ENCODE measurements at places on chromosomes 12 and 14.

DNA sequence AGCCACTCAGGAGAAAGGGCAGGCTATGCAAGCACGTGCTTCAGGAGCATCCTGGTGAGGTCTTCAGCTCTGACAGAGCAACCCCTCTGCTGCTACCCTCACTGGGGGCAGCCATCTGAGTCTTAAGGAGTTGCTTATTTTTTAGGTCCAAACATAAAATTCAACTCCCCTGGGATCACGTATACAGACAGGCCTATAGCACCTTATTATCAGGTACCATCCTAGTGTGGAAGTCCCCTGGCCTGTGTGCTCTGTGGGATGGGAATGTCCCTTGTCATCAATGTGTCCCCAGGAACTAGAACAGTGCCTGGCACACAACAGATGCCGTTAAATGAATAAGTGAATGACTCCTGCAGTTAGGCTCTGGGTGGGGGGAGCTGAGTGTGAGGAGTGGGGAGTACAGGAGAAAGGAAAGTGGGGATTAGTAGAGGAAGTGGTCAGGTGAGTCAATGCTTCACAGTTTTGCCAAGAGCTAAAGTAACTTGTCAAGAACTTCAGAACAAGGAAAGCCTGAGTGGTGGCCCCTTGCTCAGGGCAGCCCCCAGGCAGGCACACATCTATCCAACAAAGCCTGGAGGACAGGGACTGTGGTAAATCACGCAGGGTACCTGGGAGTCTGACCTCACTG, 33.5 kb downstream of the DAD1 start:
- DNase-seq: no peak

DNA sequence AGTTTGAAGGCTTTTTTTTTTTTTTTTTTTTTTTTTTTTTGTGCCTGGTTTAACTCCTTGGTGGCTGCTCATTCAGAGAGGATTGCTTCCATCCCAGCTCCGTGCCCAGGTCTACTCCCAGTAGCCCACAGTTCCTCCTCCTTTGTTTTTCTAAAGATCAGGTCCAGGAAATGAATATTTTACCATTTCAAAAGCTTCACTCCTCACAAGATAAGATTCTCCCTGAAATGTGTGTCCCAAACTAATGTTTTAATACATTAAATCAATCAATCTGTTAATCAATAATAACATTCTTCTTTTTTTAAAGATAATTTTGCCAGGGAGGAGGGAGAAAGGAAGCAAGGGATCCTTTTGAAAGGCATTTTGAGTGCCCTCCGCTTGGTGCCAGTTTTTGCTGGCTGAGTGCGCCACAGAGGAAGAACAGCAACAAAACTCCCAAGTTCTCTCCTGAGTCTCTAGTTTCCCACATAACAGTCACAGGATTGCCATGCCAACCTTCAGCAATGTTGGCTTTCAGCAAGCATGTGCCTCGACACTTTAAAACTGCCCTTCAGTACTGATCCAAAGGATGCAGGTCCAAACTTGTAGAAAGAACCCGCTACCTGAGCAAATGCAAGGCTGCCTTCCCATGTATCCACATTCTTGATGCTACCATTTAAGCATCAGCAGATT, 99.2 kb downstream of the RMST start:
- DNase-seq: no peak

GRCh38 chr12:95986635-95987570, 9.2 kb downstream of the HAL start:
- no peak for DNase-seq

DNA sequence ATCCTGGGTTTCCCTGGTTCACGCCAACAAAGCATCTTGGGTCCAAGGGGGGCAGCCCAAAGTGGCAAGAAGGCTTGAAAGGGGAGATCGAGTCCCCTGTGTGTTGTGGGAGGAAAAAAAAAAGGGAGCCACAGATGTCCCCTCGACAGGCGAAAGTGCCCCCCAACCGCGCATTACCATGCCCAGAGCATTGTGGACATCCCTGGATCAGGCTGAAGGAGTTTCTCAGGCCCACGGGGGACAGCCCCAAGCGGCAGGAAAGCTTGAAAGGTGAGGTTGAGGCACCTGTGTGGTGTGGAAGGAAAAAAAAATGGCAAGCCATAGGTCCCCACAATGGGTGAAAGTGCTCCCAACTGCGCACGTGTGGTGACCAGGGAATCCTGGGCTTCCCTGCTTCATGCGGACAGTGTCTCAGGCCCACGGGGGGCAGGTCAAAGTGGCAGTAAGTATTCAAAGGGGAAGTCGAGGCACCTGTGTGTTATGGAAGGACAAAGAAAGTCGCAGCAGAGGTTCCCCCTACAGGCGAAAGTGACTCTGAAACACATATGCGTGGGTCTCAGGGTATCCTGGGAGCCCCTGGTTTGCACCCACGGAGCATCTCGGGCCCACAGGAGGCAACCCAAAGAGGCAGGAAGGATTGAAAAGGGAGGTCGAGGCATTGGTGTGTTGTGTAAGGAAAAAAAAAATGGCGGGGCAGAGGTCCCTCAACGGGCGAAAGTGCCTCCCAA, 580.1 kb downstream of the ALG10 start:
- DNase-seq: no peak

DNA sequence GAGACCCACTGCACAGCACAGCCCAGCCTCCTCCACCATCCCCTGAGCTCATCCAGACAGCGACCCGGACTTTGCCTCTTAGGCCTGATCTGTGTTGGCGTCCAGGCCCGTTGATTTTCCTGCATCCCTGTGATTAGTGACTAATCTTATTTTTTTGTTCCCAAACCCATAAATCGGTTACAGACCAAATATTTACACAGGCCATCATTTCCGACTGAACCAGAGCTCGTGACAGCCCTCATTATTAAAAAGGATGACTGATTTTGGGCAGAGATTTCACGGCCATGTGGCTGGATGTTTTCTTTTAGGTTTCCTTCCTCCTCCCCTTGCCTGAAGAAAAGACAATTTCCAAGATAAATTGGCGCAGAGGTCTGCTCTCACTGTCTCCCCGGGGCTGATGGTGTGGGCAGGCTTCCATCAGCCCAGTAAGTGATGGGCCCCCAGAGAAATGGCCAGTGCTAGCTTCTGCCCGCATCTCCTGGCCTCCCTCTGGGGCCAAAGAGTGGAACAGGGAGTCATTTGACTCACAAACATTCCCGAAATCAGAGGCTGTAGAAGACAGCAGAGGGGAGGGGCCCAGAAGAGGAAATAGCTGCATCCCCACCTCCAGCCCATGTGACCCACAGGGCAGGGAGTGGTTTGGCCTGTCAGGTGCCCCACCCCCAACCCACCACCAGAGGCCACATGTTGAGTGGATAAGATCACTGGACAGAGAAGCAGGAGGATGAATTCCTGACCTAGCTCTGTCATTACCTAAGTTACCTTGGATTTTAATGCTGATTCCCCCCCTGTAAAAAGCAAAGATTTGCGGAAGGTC, 283.5 kb downstream of the KSR2 start:
- DNase-seq: no peak

- no peak for DNase-seq
These were observed 155.6 kb downstream of the ETV6 start for GRCh38 chr12:11805043-11805442.

DNA sequence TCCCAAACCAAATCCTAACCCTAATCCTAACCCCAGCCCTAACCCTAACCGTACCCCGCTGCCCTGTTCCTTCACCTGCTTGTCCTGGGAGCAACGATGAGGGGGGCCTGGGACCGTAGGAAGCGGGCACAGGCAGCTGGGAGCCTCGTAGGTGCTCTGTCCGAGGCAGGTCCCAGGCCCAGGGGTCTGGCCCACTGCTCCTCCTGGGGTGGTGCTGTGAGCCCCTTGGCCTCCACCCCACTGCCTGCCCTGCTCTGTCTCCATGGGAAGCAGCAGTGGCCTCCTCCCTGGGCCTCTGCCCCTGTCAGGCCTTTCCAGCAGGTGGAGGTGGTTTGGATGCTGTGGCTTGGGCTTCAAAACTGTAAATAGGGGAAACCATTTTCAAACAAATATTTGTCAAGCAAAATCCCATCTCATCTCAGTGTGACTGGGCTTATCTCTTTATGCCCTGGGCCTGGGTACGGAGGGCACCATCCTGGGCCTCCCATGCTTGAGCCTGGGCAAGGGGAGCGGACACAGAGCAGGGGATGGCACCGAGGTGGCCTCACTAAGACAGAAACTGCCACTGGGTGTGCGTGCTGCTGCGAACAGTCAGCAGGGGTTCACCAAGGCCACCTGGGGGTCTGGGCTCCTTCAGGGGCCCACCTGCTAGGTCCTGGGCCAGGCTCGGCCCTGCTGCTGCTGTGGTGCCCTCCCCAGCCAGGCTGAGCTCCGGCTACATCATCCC, 3.7 kb upstream of the BEGAIN start:
- no peak for DNase-seq

GRCh38 chr14:91338379-91338778, 79.2 kb downstream of the CCDC88C start:
- no peak for DNase-seq

DNA sequence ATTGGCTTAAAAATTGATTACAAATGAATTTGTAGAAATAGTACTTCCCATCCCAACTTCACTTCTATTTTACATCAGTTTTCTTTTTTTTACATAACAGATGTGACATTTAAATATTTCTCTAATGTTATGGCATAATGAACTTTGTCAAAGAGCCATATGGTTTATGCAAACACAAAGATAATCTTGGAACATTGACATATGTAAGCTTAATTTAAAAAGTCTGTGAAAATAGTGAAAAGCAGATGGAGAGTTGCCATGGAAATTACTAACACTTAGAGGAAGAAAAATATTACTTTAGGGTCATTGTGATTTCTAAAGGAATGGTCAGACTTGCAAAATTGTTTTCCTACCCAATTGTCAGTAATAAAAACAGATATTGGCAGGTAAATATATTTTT, 232.4 kb downstream of the AEBP2 start:
- no peak for DNase-seq

DNA sequence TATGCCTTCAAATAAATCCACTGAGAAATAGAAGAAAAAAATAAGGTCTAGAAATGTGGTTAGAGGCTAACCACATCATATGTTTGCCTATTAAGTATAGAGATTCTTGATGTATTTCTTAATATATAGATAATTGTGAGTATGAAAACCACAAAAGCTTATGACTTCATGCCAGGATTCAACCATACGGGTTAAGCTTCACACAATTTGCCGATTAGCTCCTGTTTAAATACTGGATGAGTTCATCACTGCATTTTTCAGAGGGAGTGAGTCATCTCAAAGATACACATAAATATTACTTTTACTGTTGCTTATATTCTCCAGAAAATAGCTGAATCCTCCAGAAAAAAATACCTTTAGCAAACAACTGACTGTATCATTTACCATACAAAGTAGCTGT, 79.6 kb downstream of the RPL10L start:
- DNase-seq: no peak

GRCh38 chr12:26861690-26862089, 28.7 kb upstream of the ITPR2 start:
- DNase-seq: no peak

DNA sequence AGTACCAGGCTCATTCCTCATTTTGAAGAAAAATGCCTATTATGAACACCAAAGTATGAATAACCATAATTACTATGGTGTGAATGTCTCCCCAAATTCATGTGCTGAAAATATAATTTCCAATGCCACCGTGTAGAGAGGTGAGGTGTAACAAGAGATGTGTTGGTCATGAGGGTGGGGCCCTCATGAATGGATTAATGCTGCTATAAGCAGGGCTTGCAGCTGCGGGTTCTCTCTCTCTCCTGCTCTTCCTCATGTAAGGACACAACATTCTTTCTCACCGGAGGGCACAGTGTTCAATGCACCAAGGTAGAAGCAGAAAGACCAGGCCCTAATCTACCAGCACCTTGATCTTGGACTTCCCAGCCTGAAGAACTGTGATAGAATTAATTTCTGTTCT, 70.0 kb downstream of the TMTC1 start:
- DNase-seq: no peak

- DNase-seq: no peak
These were observed 39.3 kb upstream of the FRMD6 start for GRCh38 chr14:51612449-51612848.

Data from GM19239 (cell line).